ENCODE measurements at places on chromosomes 12 and 14. TPM values are rescaled to one million over a fixed set of nuclear protein-coding genes. Genes with fewer than 3 reads are reported as not detected.

The ITFG2 gene
- 12.4 TPM for total RNA-seq

GRCh38 chr14:51490205-51490604 is 161.5 kb upstream of the FRMD6 start:
- no peaks in the 10 kb centered on the region for H3K4me1 ChIP-seq
- H3K4me3 ChIP-seq, result no peak overlapping the region
- H3K27me3 ChIP-seq, result no peaks in the 10 kb centered on the region
- no peak overlapping the region for H3K27ac ChIP-seq

The CISTR gene
- 2.1 TPM for total RNA-seq

- H3K27ac ChIP-seq, result peak overlapping the region; percentile 45
- no peak overlapping the region for H3K4me3 ChIP-seq
- no peak for DNase-seq
Observed at GRCh38 chr12:80837342-80837978, 100.3 kb downstream of the LIN7A start.

GRCh38 chr12:12191008-12191407 is 75.8 kb downstream of the LRP6 start:
- H3K27ac ChIP-seq, result no peak overlapping the region
- no peak for DNase-seq
- no peak overlapping the region for H3K4me3 ChIP-seq
- peaks cover 16% of the 10 kb centered on the region for H3K4me1 ChIP-seq
- peaks cover 7% of the 10 kb centered on the region for H3K36me3 ChIP-seq
- H3K27me3 ChIP-seq, result no peaks in the 10 kb centered on the region

DNA sequence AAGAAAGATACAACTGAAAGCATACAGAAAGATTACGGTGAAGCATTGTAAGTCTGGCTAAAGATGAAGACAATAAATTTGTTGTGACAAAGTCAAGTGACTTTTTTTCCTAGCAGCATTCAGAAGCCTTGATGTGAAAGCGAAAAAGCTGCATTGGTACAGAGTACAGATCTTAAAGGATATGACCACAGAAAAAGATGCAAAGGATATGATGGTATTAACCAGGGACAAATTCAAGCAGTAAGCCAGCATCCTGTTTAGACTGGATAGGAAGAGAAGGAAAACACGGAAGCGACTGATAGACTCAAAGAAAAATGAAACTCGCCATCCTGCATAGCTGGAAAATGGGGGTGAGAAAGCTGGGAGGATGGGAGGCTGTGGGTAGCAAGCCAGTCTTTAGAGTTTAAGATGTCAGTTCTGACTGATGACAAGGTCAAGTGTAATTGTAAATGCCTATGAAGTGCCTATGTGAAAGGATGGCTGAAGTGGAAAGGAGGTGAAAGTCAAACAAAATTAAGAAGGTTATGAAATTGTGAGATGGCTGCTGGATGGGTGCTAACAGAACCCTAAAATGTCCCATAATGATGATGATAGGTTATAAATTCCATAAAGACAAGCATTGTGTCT is 92.4 kb downstream of the PHLDA1 start:
- no peaks in the 10 kb centered on the region for H3K36me3 ChIP-seq
- DNase-seq, result no peak

GRCh38 chr12:107749083-107749482 is 11.9 kb downstream of the PRDM4 start:
- H3K27ac ChIP-seq, result no peak overlapping the region
- no peaks in the 10 kb centered on the region for H3K27me3 ChIP-seq
- H3K36me3 ChIP-seq, result peaks cover 76% of the 10 kb centered on the region
- peaks cover 27% of the 10 kb centered on the region for H3K4me1 ChIP-seq

DNA sequence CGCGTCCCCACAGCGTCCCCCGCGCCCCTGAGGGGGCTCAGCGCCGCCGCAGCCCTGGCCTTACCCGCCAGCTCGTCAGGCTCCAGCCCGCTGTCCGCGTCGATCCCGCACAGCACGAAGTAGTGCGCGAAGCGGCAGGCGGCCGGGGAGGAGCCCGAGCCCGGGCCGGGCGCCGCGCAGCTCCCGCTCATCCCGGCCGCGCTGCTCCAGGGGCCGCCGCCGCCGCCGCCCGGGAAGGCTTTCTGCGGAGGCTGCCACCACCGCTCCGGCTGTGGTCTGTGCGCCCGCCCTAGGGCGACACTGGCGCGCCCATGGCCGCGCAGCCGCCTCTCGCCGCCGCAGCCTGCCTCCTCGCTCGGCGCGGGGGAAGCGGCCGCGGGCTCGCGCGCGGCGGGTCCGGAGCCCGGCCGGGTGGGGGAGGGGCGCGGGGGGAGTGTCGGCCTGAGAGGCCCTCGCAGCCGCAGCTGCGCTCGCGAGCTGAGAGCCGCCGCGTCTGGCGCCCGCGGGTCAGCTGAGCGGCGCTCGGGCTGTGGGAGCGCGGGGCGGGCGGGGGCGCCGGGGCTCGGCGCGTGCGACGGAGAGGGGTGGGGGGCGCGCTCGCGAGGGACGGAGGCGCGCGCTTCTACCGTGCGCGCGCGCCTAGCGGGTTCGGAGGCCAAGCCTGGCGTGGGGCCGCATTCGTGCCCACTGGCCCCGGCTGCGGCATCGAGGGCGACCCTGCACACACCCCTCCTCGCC is at the start of gene DENND5B:
TSS of gene DENND5B (minus strand) at position 495 of the 738 bp plus-strand sequence. CDS start at position 191, 304 bp downstream.
- no peaks in the 10 kb centered on the region for H3K27me3 ChIP-seq
- DNase-seq, result peak; percentile 86
- H3K4me3 ChIP-seq, result peak within 1 kb of the TSS; percentile 88
- H3K36me3 ChIP-seq, result no peaks in the 10 kb centered on the region
- peaks cover 56% of the 10 kb centered on the region for H3K4me1 ChIP-seq
- H3K27ac ChIP-seq, result peak within 1 kb of the TSS; percentile 98

The NEUROD4 gene
- not detected for total RNA-seq

DNA sequence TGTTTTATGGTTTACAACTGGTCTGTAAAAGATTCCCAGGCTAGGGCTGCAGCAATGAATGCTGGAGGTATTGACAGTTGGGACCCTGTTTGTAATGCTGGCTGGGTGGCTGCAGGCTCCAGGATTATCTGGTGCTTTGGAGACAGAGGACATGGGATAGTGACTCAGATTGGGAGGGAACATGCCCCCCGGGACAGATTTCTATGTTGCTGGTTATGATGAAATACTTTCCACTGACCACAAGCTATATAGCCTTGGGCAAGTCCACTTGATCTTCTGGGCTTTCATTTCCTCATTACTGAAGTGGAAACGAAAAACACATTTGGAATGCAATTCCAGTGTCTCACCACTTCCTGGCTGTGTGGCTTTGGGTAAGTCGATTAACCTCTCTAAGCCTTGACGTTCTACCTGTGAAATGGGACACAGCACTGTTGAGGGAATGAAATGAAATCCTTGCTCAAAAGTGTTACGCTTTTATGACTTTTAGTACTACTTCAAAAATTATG is 6.3 kb upstream of the TPCN1 start:
- H3K27me3 ChIP-seq, result no peaks in the 10 kb centered on the region
- peaks cover 34% of the 10 kb centered on the region for H3K4me1 ChIP-seq
- H3K27ac ChIP-seq, result peak overlapping the region; percentile 64

The ESYT1 gene
- 23.2 TPM for total RNA-seq

The GALNT8 gene
- total RNA-seq, result 1.5 TPM

The PPM1H gene
- 6.0 TPM for total RNA-seq

DNA sequence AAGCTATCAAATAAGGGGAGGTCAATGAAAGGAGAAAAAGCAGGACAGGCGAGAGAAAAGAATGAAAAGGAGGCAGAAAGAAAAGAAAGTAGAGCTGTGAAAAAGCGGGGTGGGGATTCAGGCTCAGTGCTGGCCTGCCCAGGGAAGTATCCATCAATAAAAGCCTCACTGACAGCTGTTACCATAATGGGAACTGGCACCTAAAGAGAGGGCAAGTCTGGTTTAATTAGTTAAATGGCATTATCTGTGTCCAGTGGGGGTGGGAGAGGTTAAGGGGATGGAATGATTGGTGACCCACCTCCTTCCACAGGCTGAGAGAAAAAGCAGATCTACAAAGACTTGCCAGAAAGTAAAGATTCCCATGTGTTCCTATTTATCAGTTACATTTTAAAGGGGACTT is 7.4 kb downstream of the SALL2 start:
- no peaks in the 10 kb centered on the region for H3K27me3 ChIP-seq
- H3K4me1 ChIP-seq, result no peaks in the 10 kb centered on the region
- H3K27ac ChIP-seq, result no peak overlapping the region
- no peak overlapping the region for H3K4me3 ChIP-seq
- no peak for DNase-seq
- no peaks in the 10 kb centered on the region for H3K36me3 ChIP-seq

DNA sequence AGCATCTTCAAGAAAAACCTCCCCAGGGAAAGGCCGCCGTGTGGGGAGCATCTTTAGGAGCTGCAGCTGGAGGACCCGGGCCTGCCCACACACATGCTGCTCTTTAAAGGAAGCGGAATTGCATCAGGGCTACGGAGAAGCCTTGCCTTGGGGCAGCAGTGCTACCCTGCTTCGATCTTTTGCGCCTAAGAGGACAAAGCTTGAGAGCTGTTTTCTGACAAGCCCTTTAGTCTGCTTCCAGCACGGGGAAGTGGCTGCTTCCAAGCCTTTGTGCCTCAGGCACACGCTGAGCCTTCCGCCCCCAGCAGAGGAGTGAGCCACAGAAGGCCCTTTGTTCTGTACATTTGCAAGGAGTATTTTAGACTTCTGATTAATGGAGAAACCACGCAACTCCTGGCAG is 31.5 kb downstream of the COA8 start:
- H3K27ac ChIP-seq, result peak overlapping the region; percentile 80
- H3K4me1 ChIP-seq, result peaks cover 34% of the 10 kb centered on the region
- H3K27me3 ChIP-seq, result no peaks in the 10 kb centered on the region
- peak overlapping the region; percentile 17 for H3K4me3 ChIP-seq
- peak; percentile 28 for DNase-seq

GRCh38 chr12:67630373-67631088 is 18.0 kb upstream of the DYRK2 start:
- no peak overlapping the region for H3K27ac ChIP-seq
- no peak for DNase-seq
- H3K4me1 ChIP-seq, result peaks cover 9% of the 10 kb centered on the region

GRCh38 chr12:52083638-52083996 is 4.1 kb downstream of the SMIM41 start:
- peaks cover 43% of the 10 kb centered on the region for H3K27me3 ChIP-seq
- peaks cover 34% of the 10 kb centered on the region for H3K4me1 ChIP-seq
- H3K4me3 ChIP-seq, result no peak overlapping the region
- H3K27ac ChIP-seq, result no peak overlapping the region
- DNase-seq, result no peak

The RNFT2 gene
- total RNA-seq, result 0.66 TPM

DNA sequence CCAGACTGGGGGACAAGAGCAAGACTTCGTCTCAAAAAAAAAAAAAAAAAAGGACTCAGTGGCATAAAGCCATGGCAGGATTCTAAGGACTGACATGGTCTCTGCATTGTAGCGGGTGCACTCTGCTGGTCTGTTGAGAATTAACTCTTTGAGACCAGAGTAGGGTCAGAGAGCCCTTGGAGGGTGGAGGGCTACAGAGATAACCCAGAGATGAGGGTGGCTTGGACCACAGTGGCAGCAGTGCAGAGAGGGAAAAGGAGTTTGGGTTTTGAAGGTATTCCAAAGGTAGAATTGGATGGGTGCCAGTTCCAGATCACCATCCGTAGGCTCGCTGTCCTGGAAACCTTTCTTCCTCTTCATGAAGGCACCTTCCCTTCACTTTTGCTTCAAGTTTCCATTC is 14.3 kb upstream of the DYNC1H1 start:
- no peak for DNase-seq
- H3K36me3 ChIP-seq, result no peaks in the 10 kb centered on the region
- no peak overlapping the region for H3K27ac ChIP-seq
- no peaks in the 10 kb centered on the region for H3K27me3 ChIP-seq
- H3K4me3 ChIP-seq, result no peak overlapping the region

The SPIC gene
- total RNA-seq, result not detected

DNA sequence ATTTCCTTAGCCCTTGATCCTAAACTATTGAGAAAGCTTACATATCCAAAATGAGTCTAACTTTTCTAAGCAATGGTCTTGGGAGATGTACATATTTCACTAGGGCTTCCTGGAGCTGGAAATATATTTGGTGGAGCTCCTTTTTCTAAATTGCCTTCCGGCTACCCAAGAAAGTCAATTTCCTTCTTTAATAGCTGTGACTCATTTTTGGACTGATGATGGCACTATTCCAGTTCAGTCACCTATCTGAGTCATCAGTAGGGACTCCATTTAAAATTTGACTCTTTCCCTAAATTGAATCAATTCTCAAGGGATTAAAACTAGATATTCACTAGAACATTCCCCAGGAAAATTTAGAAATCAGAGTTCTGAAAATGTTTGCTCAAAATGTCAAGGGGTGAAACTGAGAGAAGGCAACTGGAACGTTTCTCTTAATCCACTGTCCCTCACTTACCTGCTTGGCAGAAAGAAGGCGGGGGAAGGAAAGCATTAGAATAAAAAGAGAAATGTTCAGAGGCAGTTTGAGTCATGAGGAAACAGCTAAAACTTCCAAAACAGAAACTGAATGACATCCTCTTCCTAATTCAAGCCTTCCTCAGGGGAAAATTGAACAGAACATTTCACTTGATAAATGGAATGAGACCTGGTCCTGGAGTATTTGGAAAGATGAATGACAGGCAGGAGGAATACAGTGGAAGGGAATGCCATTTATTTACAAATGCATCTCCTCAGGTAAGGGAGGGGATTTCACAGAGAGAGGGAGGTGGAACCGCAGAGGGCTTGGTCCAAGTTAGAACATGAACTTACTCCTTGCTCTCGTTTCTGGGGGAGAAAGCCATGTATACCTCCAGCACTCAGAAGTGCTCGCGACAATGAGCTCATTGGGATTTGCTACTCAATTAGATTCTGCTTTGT is 91.2 kb downstream of the RGS6 start:
- no peak for DNase-seq
- H3K4me3 ChIP-seq, result no peak overlapping the region
- H3K27ac ChIP-seq, result no peak overlapping the region
- peaks cover 30% of the 10 kb centered on the region for H3K4me1 ChIP-seq
- no peaks in the 10 kb centered on the region for H3K27me3 ChIP-seq

The MYO1A gene
- total RNA-seq, result not detected

- no peak overlapping the region for H3K4me3 ChIP-seq
- no peaks in the 10 kb centered on the region for H3K36me3 ChIP-seq
- no peak for DNase-seq
- no peaks in the 10 kb centered on the region for H3K4me1 ChIP-seq
Observed at GRCh38 chr12:97681612-97682504, 219.3 kb downstream of the RMST start.

The LRRC10 gene
- total RNA-seq, result 43.8 TPM

GRCh38 chr14:32675433-32675832 is 263.2 kb upstream of the NPAS3 start:
- H3K27me3 ChIP-seq, result no peaks in the 10 kb centered on the region
- peaks cover 25% of the 10 kb centered on the region for H3K4me1 ChIP-seq
- peaks cover 11% of the 10 kb centered on the region for H3K36me3 ChIP-seq

The C12orf54 gene
- total RNA-seq, result not detected

Data from left ventricle myocardium inferior (tissue), 1 donor.